ENCODE measurements at places on chromosomes 3 and 15.

GRCh38 chr15:31133890-31134289, 32.4 kb upstream of the TRPM1 start:
- DNase-seq = no peak

- no peak for DNase-seq
Measured at GRCh38 chr3:126901631-126902030, 81.3 kb upstream of the PLXNA1 start.

DNA sequence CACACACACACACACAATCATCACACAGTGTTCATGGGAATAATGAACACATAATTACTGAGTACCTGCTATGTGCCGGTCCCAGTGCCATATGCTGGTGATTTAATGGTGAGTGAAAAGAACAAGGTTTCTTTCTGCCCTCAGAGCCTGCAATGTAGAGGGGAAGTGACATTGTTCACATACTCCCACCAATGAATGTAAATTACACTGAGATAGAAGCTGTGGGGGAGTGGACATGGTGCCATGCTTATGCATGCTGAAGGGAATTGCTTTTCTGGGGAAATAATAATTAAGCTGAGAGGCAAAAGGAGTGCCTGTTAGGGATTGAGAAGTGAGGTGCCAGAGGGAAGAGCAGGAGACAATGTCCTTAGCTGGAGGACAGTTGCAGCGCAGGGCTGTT, 175.1 kb downstream of the MFSD1 start:
- DNase-seq = no peak

DNA sequence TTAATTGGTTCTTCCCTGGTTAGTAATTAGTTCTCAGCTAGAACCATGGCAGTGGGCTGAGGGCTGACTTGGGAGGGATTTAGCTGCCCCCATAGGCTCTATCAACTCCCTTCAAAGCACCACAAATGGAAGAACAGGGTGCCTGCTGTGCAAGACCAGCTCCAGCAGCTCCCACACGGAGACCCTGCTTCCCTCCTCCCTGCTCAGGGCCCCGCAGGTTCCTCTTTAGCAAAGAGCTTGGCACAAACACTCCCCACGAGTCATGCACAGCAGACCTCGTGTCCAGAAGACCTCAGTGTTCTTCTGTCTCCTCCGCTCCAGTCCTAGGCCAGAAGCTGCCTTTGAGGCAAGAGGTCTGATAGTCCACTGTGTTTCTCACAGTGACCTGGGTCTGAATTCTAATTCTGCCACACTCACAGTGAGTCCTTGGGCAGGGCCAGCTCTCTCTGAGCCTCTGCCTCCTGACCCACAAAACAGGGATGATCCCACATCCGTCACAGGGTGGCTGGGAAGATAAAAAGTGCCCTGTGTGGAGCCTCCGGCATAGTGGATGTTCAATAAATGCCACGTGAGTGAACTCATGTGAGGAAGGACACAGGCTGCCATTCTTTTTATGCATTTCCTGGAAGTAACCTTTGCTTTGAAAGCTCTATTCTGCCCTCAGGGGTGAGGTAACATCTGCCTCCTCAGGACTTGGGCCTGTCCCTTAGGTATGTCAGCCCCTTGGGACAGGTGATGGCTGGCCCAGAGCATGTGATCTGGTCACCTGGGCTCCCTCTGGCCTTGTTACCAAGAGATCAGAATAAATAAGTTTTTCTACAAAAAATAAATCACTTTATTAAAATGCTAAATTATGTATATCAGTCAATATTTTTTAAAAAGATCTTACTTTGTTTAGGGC, 7.6 kb downstream of the RAB6B start:
- no peak for DNase-seq

DNA sequence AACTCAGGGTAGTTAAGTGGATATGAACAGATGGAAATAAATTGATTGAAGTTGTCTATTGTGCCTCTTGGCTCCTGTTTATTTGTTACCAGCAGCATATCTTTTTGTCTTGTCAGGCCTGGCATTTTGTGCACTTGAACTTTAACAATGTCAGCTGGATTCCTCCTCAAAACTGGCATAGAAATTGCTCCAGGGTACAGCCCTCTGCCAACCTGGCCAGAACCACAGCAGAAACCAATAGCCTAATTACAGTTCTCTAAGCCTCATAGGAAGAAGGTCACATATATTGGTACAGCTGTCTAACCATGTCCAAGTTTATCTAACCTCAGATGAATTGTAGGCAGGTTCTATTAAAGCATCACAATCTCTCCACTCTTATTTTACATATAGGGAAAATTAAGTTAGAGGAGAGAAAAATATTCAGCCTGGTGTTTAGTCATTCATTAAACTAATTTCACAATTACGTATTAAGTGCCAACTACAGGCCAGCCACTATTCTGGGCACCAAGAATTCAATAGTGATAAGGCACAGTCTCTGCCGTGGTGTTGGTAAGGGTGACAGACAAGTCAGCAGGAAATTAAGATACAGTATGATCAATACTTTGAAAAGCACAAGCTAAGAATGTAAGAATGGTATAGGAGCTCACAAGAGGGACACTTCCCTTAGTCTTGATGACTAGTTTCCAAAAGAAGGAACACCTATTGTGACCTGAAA, 452.9 kb upstream of the NECTIN3 start:
- no peak for DNase-seq

DNA sequence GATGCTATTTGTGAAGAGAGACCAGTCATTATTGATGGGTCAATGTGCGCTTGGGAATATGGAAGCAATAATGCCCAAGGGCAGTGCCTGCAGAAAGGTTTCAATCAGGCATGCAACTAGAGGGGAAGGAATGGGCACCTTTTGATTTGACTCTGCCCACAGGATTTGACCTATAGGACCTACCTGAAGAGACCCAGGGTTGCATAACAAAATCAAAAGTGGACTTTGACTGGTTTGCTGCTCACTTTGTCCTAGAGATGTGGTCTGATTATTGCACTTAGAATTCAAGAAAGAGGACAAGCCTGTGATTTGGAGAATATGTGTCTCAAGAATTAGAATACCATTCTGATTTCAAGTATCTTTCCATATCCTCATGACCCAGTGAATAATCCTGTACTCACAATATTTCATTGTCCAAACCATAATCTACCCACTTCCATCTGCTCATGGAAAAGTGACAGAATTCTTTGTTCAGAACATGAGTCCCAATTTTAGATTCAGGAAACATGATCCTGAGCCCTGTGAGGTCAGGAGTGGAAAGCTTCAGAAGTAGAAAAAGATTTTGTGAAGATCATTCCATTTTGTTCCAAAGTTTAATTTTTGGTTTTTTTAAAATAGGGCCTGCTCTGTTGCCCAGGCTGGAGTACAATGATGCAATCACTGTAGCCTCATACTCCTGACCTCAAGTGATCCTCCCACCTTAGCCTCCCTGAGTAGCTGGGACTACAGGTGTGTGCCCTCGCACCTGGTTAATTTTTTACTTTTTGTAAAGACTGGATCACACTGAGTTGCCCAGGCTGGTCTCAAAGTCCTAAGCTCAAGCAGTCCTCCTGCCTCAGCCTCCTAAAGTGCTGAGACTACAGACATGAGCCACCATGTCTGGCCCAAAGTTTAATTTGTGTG, 151.3 kb upstream of the NR2E3 start:
- DNase-seq = no peak

DNA sequence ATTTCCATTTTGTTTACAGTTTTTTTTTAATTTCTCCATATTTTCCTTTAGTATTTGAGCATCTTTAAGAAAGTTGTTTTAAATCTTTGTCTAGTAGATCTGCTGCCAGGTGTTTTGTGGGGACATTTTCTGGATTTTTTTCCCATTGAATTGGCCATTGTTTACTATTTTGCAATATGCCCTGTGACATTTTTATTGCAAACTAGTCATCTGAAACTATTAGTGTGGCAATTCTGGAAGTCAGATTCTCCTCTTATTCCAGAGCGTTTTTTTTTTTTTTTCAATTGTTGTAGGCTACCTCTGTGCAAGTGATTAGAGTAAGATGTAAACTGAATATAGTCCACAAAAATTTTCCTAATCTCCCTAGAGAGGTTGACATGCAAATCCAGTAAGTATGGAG, 334.2 kb downstream of the PYDC2 start:
- no peak for DNase-seq

- DNase-seq = no peak
Measured at GRCh38 chr3:99626417-99626788, 12.0 kb upstream of the COL8A1 start.

DNA sequence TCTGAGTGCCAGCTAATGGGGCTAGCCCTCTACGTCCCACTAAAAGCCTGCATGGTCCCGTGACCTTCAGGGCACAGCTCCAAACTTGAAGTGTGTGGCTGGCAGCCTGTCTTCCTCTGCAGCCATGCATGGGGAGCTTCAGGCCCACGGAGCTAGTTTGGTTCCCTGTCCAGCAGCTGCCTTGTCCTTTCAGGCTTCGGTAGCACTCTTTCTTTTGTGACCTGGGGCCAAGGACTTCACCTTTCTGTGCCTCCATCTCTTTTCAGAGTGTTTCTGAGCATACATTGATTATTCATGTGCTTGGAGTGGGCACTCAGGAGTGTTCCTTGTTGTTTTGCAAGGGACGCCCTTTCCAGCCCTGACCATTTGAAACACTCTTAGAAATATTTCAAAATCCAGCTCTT, 155.2 kb downstream of the DNAJB8 start:
- no peak for DNase-seq

GRCh38 chr15:98647026-98647773, 1.1 kb upstream of the IGF1R start:
- no peak for DNase-seq

GRCh38 chr15:88574655-88575054, 28.2 kb upstream of the DET1 start:
- DNase-seq = peak; percentile 54

DNA sequence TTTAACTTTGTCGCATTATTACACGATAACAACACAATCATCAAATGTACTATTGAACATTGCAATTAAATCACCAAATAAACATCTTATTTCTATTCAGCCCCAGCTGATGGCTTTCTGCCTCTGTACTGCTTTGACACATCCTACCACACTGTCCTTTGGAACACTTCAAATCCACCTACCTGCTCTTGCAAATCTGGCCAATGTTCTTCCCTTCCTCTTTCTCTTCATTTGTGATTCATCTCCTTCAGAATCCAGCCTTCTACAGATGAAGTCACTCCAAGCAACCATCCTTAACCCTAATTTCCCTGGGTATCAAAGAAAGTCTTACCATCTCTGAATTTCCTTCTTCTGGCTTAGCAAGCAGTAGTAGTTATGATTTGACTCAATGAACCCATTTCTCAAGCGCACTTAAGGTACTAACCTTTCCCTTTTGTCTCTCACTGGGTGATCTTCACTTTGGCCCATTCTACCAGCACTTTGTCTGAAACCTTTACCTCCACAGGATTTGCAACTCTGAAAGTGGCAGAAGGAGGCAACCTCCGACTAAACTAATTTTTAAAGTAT, 502.9 kb downstream of the FOXP1 start:
- no peak for DNase-seq

GRCh38 chr3:170331143-170331542, 26.4 kb upstream of the SKIL start:
- DNase-seq = no peak

DNA sequence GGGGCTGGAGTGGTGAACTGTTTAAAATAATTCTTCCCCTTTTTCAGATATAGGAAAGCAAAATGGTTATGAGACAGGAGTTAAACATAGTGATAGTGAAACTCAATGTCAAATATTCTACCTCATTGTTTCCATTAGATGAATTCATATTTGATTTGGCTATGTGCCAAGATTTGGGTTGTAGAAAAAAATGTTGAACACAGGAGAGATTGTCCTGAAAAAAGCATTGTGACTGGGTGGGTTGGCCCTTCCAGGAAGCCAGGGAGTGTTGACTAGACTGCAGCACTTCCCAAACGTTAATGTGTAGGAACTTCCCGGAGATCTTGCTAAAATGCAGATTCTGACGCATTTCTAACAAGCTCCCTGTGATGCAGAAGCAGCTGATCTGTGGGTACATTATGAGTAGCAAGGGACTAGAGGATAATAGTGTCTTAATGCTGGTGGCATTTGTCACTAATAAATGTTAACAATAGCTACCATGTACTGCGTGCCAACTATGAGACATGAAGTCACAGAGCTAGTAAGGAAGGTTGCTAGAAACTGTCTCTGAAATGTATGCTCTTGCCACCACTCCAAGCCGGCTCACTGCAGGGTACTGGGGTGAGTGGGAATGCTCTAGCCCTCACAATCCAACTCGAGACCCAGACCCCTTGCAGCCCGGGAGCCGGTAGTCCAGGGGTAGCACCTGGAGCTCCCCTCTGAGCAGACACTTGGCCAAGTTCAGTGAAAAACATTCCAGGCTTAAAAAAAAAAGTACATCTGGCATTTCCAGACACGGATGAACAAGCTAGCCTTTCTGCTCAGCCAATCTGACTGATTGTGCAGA, 120.6 kb downstream of the CD47 start:
- DNase-seq = no peak

DNA sequence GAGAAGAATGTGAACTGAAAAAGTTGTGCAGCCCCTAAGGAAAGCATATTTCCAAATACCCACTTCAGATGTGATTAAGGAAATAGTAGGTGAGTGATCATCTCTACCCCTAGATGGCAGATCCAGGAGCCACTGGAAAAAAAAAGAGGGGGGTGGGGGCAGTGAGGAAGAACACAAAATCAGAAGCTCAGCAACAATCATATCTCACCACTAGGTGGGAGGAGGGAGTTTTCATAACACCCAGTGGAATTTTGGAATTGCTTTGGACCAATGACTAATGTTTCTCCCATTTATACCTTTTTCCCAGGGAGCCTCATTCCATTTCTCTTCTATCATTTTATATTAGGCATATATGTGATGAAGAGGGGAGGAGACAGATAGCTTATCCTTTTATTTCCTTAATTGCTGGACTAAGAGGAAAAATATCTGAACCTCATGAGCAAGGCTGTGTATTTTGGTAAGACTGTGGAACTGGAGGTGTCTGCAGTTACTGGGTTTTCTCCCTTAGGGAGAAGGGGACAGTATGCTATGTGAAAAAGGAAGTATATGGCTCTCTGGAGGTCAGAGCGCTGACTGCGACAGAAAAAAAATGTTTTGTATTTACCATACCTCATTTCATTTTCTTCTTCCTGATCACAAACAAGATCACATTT, 363.4 kb downstream of the GAP43 start:
- no peak for DNase-seq

- DNase-seq = no peak
Measured at GRCh38 chr3:134998855-134999254, 203.8 kb downstream of the EPHB1 start.

DNA sequence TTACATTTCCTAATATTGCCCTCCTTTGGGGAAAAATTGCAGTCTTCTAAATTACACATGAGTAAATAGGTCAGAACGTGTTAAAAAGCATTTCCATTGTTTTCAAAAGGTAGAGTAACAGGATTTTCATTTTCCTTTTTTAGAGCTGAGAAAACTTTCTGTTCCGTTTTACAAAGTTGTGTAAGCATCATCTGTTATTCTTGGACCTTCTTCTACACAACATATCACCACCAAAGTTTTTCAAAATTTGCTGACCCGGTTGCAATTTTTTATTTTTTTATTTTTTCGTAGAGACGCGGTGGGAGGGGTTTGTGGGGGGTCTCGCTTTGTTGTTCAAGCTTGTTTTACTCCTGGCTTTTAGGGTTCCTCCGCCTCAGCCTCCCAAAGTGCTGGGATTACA, 1.1 kb downstream of the CCDC39 start:
- DNase-seq = no peak
